H9 (cell line): ENCODE measurements at places on chromosomes 4 and X. TPM values are rescaled to one million over a fixed set of nuclear protein-coding genes. Genes with fewer than 3 reads are reported as not detected.

DNA sequence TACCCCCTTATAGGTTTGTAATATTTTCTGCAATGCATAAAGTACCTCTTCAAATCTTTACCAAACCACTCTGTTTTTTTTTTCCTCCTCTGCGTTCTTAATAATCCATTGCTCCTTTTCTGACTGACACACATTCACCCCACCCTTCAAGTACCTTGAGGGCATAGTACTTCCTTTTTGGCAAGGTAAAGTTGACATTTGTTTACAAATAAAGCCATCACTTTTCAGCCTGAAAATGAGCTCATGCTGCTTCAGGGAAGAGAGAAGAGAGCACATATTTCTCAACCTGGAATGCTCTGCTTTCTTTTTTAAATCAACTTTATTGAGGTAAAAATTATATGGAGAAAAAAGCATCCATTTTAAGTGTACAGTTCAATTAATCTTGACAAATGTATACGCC, 113.9 kb downstream of the AGTR2 start:
- no peak overlapping the region for H3K27ac ChIP-seq
- no peaks in the 10 kb centered on the region for H3K27me3 ChIP-seq
- DNase-seq, result no peak
- H3K36me3 ChIP-seq, result no peaks in the 10 kb centered on the region
- H3K4me1 ChIP-seq, result peaks cover 2% of the 10 kb centered on the region; the same call in 1 of the 2 replicates

The DNASE1L1 gene
- total RNA-seq, result 14.2 and 14.5 TPM in 2 replicates

DNA sequence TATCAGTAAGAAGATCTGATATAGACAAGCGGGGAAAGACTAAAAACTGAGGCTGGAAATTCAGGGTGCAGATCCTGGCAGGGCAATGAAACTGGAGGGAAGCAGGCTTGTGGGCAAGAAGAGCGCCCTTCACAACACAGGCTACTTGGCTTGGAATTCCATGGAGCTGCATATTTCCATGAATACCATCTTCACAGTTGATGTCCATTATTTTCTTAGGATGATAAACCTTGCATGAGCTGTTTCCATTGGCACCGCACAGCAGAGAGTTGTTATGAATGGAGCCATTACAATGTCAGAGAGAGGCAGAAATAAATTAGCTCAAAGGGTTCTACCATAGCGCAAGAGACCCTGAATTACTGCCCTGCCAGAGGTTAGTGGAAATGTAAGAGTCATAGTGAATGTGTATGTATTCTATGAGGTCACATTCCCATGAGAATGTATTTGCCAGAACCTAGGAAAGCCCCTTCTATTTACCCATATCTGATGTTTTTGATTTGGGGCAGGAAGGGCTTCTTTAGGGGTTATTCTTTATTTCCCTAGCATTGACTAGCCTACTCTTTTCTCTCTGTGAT, 215.6 kb downstream of the PALLD start:
- no peak overlapping the region for H3K27ac ChIP-seq
- H3K4me1 ChIP-seq, result peaks cover 1% of the 10 kb centered on the region; the same call in 1 of the 2 replicates
- peaks cover 6% of the 10 kb centered on the region; the same call in 1 of the 2 replicates for H3K27me3 ChIP-seq
- H3K4me3 ChIP-seq, result no peak overlapping the region
- no peak for DNase-seq
- no peaks in the 10 kb centered on the region for H3K36me3 ChIP-seq

The LRP2BP gene
- total RNA-seq, result 0.20 and 0.46 TPM in 2 replicates

The SGMS2 gene
- total RNA-seq, result 9.7 TPM in 2 replicates

DNA sequence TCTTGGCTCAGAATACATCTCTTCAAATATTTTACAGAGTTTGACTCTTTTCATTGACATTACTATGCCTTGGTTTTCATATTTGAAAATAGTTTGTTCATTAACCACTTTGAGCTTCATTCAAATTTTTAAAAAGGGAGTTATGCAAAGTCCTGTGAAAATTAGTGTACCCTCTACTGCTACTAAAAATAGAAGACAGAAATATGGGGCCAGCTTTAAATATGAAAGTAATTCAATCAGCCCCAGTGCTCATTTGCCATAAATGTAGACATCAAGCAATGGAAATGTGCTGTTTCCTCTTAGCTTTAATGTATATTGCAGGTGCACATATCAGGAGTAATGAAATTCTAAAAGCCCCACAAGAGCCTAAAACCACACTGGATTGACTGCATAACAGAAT, 218.7 kb downstream of the SPATA18 start:
- H3K27me3 ChIP-seq, result no peaks in the 10 kb centered on the region
- peaks cover 6% of the 10 kb centered on the region for H3K4me1 ChIP-seq
- no peak overlapping the region for H3K27ac ChIP-seq

DNA sequence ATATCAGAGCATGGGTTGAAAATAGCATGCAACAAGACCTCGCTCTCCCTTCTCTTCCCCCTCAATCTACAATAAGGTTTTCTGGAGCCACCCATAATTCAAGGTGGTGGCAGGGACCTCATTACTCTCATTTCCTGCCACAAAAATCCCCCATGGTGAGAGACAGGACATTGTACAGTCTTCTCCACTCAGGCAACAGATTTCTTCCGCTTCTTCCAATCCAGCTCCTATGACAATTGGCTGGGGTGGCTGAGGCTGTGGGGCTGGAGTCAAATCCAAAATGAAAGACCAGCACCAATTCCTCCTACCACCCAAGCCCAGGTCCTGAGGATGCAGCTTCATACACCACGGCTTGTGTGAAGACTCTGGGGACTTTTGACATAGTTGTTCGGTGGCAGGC, 40.3 kb upstream of the NKRF start:
- H3K27me3 ChIP-seq, result no peaks in the 10 kb centered on the region
- peaks cover 12% of the 10 kb centered on the region for H3K36me3 ChIP-seq
- no peak for DNase-seq
- H3K4me3 ChIP-seq, result no peak overlapping the region
- no peaks in the 10 kb centered on the region for H3K4me1 ChIP-seq

DNA sequence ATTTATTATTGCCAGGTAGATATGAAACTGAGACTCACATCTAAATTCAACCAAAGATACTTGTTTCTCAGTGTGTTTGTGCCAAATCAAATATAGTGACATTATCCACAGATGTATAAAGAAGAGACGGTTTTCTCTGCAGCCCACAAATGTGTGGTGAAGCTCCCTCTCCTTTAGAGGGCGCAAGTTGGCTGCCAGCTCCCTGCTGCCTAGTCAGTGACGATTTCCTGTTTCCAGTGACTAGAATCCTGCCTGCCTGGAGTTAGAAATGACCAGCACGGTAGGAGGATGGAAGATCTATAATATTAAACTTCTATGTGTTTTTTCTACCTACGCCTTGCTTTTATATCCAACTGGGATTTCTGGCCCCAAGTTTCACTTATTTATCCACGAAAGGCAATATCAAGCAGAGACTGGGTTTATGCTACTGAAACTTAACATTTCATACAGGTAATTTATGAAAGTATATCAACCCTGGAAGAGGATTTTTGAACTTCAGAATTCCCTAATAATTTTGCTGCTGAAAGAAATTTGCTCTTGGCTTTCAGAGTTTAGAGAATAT, 1793.7 kb upstream of the TENM3 start:
- H3K4me1 ChIP-seq, result no peaks in the 10 kb centered on the region; the same call in 1 of the 2 replicates
- H3K27ac ChIP-seq, result no peak overlapping the region
- H3K36me3 ChIP-seq, result no peaks in the 10 kb centered on the region
- DNase-seq, result peak; percentile 66
- H3K27me3 ChIP-seq, result no peaks in the 10 kb centered on the region

GRCh38 chrX:2299871-2300270, 200.9 kb downstream of the DHRSX start:
- H3K4me1 ChIP-seq, result no peaks in the 10 kb centered on the region
- no peak for DNase-seq
- H3K36me3 ChIP-seq, result peaks cover 9% of the 10 kb centered on the region
- H3K27ac ChIP-seq, result no peak overlapping the region

GRCh38 chr4:1072830-1073446, 40.4 kb downstream of the RNF212 start:
- peak; percentile 67 for DNase-seq
- no peak overlapping the region for H3K27ac ChIP-seq
- H3K27me3 ChIP-seq, result no peaks in the 10 kb centered on the region
- H3K36me3 ChIP-seq, result no peaks in the 10 kb centered on the region; the same call in 2 of the 3 replicates

DNA sequence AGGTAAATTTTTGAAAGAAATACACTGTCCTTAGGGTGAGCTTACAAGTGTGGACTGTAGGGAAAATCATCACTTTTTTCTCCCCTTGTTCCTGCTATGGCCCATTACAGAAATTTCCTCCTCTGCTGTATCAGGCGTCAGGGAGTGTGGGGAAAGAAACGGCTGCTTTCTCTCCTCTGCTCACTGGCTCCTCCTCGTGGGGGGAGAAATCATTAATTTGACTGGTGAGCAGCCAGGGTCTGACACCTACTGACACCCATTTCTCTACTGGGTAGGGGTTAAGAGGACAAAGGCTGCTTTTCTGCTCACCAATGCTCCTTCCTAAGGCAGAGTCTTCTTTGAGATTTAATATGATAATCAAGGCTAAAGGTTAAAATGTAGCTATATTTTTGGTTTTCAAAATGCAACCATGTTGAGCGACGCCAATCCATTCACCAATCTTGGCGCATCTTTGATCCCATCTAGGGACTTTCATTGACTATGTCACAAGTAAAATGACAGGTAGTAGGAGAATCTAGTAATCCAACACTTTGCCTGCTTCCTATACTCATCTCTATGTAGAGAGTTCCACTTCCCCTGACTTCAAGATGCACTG, 25.1 kb downstream of the SETD7 start:
- H3K27ac ChIP-seq, result no peak overlapping the region
- H3K4me3 ChIP-seq, result no peak overlapping the region
- no peaks in the 10 kb centered on the region for H3K36me3 ChIP-seq
- H3K27me3 ChIP-seq, result no peaks in the 10 kb centered on the region
- DNase-seq, result peak; percentile 70
- no peaks in the 10 kb centered on the region for H3K4me1 ChIP-seq

DNA sequence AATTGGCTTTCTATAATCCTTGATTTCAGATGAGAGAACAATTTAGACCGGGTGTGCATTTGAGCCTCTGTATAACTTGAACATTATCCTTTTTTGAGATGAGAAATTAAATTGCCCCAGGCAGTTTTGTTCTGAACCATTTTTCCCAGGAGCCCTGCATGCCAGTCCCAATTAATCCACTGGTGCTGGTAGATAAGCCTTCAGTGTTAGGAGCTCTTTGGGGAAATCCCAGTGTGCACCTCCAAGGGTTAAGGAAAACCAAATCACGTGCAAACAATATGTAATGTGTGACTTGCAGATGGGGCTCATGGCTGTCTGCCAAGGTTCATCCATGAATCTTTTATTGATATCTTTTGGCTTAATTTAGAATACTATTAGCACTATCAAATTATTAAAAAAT, 43.2 kb downstream of the KIT start:
- no peaks in the 10 kb centered on the region for H3K4me1 ChIP-seq
- H3K27ac ChIP-seq, result no peak overlapping the region
- H3K27me3 ChIP-seq, result no peaks in the 10 kb centered on the region
- H3K4me3 ChIP-seq, result no peak overlapping the region
- no peak for DNase-seq
- peaks cover 4% of the 10 kb centered on the region; the same call in 2 of the 3 replicates for H3K36me3 ChIP-seq

The SPANXC gene
- not detected in 2 replicates for total RNA-seq

- peaks cover 1% of the 10 kb centered on the region; the same call in 2 of the 3 replicates for H3K36me3 ChIP-seq
- no peak overlapping the region for H3K27ac ChIP-seq
- H3K27me3 ChIP-seq, result no peaks in the 10 kb centered on the region
- DNase-seq, result no peak
- no peak overlapping the region for H3K4me3 ChIP-seq
- peaks cover 8% of the 10 kb centered on the region for H3K4me1 ChIP-seq
Measured at GRCh38 chr4:87069037-87069742, 134.4 kb downstream of the AFF1 start.

DNA sequence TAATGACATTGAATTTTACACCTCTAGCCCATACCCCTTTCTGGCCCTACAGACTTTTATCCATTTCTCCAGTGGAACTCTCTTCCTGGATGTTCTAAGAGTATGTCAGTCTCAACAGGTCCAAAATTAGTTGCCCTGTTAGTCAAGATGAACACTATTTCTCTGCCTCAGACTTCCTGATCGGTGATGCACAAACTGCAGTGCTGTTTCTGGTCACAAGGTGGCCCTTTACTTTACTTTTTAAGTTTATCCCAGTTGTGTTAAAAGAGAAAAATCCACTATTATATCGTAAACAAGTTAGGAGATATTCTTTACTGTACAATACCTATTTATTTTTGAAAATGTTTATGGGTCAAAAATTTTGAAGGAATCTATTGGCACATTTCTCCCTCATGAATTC, 13.1 kb downstream of the TCEAL7 start:
- no peak overlapping the region for H3K4me3 ChIP-seq
- H3K27me3 ChIP-seq, result no peaks in the 10 kb centered on the region
- H3K4me1 ChIP-seq, result no peaks in the 10 kb centered on the region
- DNase-seq, result no peak

GRCh38 chr4:5683566-5683965, 24.8 kb downstream of the EVC2 start:
- H3K4me1 ChIP-seq, result no peaks in the 10 kb centered on the region
- no peak overlapping the region for H3K4me3 ChIP-seq
- no peaks in the 10 kb centered on the region for H3K27me3 ChIP-seq

DNA sequence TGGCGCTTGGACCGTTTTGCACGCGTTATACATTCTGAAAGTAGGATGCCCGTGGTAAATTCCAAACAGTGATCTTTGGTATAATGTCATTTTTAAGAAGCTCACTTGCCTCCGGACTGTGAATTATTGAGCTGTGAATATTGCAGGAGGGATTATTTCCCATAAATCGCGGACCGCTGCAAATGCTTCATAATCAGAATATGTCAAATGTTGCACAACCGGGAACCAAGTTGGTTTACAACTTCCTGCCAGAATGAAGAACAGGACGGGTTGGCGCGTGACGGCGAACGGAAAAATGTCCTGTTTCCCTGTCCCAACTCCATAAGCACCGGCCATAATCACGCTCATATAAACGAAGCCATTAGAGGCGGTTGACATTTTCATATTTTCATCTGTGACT, 67.6 kb downstream of the SHOX start:
- no peak overlapping the region for H3K27ac ChIP-seq
- peaks cover 2% of the 10 kb centered on the region; the same call in 2 of the 3 replicates for H3K36me3 ChIP-seq
- H3K4me1 ChIP-seq, result no peaks in the 10 kb centered on the region; the same call in 1 of the 2 replicates
- no peak for DNase-seq
- H3K27me3 ChIP-seq, result no peaks in the 10 kb centered on the region

The COL4A5 gene
- total RNA-seq, result 49.1 and 51.3 TPM in 2 replicates

- peaks cover 2% of the 10 kb centered on the region; the same call in 1 of the 2 replicates for H3K4me1 ChIP-seq
- DNase-seq, result no peak
- H3K27ac ChIP-seq, result no peak overlapping the region
- no peaks in the 10 kb centered on the region for H3K36me3 ChIP-seq
- no peak overlapping the region for H3K4me3 ChIP-seq
Measured at GRCh38 chrX:12419591-12419990, 281.3 kb downstream of the FRMPD4 start.

The CPXCR1 gene
- not detected in 2 replicates for total RNA-seq

The KLHL4 gene
- 22.3 and 22.4 TPM in 2 replicates for total RNA-seq
